Suppressor macrophage treated with lipopolysaccharide for 4 hours (primary cell): ENCODE measurements at places on chromosomes 6 and 20.

GRCh38 chr20:36579996-36580545 is 6.7 kb downstream of the TGIF2 start:
- no peak for DNase-seq

DNA sequence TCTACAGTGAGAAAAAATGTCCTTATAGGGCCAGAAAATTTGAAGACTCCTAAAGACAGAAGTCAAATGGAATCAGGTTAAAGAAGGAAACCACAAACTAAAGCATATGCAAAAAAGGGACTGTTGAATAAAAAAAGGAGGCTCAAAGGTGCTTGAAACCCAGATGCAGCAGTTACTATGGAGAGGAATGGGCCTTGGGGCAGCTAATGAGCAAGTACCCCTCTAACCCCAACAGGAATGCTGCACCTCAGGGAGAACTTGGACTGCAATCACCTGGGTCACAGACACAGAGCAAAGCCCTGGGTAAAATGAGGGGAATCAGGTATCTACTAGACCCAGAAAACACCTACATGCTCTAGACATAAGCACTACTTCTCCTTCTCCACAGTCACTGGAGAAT is 313.9 kb downstream of the UBE3D start:
- no peak for DNase-seq

DNA sequence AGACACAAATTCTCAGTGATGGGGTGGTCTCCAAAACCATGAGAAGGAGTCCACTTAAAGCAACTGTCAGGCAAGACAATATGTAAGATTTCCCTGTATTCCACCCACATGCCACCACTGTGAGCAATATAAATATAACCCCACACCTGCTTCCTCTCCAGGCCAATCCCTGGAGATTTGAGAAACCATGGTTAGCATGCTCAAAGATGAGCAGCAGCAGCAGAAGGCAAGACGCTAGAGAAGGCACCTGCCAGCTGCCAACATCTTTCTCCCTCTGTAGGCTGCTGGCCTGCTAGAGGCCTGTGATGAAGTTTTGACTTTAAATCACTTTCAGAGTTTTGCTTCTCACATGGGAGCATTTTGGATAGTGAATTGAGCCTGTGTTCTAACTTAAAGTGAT is 7.9 kb upstream of the SOD2 start:
- no peak for DNase-seq

GRCh38 chr20:8786383-8786782 is 282.5 kb upstream of the PLCB4 start:
- DNase-seq: no peak

DNA sequence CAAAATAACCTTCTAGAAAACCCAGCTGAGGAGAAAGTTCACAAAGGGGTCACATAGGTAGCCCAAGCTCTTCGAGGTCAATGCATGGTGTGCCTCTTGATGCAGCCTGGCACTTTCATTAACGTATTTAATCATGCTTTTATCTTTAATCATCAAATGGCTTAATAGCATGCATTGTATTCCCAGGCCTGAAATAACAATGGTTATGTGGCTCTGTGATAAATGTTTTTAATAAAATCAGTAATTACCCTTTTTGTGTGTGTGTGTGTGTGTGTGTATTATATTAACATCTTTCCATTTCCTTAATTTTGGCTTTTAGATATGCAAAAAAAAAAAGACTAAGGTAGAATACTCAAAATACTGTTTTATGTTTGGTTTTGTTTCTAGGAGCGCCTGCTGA is 681.8 kb downstream of the PTPRT start:
- DNase-seq: no peak

GRCh38 chr6:131597446-131597845 is 24.4 kb downstream of the ARG1 start:
- peak; percentile 1 for DNase-seq

DNA sequence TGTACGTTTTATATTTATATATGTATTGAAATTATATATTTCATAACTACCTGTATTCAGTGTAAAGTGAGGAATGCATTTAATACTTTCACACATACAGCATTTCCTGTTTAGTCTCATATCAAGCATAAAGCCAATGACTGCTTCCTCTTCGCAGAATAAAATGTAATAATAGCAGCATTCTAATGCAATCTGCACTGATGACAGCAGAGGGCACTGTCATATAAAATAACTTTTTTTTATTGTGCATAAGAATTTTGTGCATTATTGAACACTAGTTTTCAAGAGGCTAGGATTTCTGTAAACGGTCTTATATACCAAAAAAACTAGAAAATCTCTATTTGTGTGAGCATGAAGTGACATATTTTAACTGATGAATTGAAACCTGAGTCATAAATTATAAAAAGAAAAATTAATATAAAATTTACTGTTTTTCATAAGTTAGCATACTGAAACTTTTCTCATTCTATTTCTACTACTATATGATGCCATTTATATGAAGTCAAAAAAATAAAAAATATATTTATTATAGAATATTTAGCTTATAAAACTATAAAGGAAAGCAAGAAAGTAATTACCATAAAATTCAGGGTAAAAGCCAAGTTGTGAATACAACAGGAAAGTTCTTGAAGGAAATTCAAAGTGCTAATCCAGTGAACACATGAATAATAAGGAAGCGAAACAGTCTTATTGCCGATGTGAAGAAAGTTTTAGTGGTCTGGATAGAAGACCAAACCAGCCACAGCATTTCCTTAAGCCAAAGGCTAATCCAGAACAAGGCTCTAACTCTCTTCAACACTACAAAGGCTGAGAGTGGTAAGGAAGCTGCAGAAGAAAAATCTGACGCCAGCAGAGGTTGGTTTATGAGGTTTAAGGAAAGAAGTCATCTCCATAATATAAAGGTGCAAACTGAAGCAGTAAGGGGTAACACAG is 36.3 kb downstream of the RNF146 start:
- DNase-seq: peak; percentile 80

DNA sequence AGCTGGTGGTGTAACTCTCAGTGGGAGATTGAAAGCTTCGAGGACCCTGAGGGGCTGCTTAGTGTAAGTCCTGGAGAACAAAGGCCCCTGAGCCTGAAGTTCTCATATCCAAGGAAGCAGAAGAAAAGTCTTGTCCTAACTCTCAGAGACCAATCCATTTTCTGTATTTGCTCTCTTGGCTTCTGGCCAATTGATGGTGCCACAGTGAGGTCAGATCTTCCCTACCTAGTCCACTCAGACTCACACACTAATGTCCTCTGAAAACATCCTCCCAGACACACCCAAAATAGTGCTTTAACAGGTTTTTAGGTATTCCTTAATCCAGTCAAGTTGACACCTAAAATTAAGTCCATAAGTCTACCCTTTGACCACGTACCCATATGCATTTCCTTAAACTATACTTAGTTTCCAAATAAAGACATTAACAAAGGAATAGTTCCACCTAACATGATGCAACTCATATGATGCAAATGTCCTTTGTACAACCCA is 29.4 kb downstream of the ZNF292 start:
- DNase-seq: no peak

DNA sequence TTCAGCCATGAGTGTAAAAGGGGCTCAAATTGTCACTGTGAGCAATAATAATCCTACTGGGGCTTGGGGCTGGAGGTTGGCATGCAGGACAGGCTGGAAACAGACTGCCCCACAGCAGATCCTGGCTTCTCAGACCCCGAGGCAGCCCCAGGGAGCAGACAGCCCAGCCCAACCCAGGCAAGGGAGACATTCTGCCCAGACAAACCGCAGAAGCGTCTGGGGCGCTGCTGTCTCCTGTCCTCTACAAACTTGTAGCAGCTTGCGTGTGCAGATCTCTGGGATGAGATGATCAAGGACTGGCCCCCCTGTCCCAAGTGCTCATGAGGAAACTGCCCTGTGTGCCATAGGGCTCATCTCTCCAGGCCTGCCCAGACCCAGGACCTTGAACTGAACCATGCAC is 84.6 kb downstream of the MAFB start:
- DNase-seq: no peak

GRCh38 chr6:29628419-29629281 is 4.3 kb downstream of the GABBR1 start:
- peak; percentile 53 for DNase-seq

DNA sequence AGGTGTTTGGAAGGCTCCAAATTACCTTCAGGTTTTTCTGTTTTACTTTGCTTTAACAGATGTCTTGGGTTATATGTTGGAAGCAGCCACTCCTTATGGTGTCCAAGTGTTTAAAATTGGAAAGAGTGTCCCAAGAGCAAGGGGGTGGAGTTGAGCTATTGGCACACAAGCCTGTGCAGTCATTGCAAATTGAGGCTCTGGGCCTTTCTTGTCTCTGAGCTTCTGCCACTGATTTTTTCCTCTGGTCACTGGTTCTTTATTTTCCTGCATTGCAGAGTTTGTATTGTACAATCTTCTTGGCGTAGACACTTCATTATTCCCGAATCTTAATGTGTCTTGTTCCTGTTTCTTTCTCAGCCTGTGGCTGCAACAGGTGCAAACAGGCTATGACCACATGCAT is 598.8 kb downstream of the RNF144B start:
- DNase-seq: no peak

GRCh38 chr6:13614126-13614925 is 809 bp upstream of the NOL7 start:
- DNase-seq: peak; percentile 44

DNA sequence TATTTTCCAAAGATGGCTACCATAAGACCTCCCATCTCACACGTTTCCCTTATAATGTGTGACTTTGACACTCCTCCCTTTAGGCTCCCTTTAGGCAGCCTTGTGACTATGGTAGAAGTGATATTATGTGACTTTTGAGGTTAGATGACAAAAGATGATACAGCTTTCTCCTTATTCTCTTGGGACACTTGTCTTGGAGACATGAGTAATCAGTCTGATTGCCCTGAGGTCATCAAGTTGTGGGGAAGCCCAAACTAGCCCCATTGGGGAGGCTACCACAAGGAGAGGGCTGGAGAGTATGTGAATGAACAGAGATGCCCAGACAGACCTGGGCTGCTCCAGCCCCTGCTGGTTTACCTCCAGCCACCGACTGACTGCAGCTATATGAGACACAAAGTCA is 10.6 kb upstream of the DLK2 start:
- peak; percentile 74 for DNase-seq

DNA sequence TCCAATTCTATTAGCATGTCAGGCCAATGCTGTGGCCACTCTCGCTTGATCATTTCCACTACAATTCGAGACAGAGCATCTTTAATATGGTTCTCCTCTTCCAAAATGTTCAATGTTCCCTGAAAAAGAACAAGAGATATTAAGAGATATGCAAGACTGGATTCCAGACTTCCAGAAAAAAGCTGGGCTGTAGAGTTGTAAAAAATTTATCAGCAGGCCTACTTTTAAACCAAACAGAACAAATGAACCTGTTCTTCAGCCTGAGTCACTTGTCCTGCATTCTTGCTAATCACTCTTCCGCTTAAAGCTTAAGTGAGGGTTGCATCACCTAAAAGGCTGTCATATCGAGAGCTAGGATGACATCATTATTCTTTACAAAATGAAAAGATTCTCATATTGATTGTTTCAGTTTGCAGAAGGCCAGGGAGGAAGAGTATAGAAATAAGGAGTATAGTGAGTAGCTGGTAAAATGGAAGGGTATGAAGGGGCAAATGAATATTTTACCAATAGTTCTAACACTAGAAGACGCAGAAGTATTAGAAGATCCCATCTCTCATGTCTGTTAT is 4.9 kb downstream of the XPO5 start:
- DNase-seq: peak; percentile 29

GRCh38 chr6:157292202-157292601 is 31.1 kb downstream of the TMEM242 start:
- no peak for DNase-seq
